ENCODE measurements at places on chromosomes 4 and X.

GRCh38 chr4:79209822-79210635, 115.8 kb downstream of the NAA11 start:
- no peak for DNase-seq

DNA sequence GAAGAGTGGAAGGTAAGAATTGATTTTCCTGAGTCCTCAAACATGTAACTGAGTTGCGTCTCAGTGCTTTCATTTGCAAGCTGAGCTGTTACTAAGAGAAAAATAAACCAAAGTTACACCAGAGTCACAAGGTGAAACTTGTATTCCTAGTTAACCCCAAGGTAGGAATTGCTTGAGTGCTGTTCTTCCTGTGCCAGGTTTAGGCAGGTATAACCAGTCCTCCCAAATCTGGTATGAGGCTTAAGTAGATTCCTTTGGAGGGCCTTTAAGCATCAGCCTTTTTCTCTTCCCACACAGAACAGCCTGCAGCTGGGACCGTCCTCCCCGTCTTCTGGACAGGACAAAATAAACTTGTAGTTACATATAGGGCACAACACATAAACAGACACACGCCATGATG, 2.3 kb upstream of the BTC start:
- DNase-seq = no peak

GRCh38 chr4:90950385-90950841, 823.2 kb downstream of the CCSER1 start:
- DNase-seq = no peak

- DNase-seq = peak; percentile 76
Measured at GRCh38 chrX:20442597-20442996, 175.9 kb upstream of the RPS6KA3 start.

GRCh38 chr4:56612282-56612681, 68.8 kb downstream of the HOPX start:
- DNase-seq = no peak

All from IMR-90 (cell line).